CD4-positive, alpha-beta T cell (primary cell): ENCODE measurements at places on chromosomes 11 and 22.

DNA sequence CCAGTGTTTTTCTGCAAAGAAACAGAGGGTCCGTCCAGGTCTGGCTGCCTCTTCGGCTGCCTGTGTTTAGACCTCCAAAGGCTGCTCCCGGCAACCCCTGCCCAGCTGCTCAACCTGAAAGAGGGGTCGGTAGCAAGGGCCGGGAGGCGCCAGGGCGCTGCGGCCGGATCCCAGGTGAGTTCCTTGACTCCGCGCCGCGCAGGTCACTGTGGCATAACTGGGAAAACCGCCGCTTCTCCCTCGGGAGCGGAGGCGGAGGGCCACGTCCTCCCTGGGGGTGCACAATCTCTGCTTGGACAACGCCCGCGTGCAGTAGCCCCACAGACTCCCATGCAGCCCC lies 1.0 kb upstream of the BRSK2 start:
- no peak for DNase-seq

DNA sequence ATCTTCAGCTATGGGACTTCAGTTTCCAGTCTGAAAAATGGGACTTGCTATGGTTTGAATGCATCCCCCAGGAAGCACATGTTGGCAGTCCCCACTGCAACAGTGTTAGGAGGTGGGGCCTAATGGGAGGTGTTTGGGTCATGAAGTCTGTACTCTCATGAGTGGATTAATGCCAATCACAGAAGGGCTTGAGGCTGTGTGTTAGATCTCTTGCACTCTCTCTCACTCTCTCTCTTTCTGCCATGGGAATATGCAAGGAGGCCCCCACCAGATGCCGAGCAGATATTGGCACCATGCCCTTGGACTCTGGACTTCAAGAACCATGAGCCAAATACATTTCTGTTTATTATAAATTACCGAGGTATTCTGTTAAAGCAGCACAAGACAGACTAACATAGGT lies 7.8 kb upstream of the AP1B1 start:
- no peak for DNase-seq

- DNase-seq: no peak
Observed at GRCh38 chr11:134984421-134984820, 572.4 kb upstream of the B3GAT1 start.

DNA sequence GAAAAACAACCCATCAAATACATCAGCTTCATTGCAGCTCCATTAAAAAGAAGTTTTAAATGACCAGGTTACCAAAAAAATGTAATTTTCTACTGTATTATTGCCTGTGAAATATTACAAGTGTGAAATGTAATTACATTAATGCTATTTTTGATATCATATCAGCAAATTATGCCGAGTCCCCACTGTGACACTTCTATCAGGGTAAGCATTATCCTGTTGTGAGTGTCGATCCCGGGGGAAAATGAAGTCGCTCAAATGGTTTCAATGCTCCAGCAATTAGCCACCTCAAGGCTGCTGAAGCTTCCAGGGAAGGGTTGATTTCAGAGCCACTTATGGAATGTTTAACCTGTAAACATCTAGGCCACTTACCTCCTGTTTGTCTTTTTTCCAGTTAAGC lies 70.4 kb downstream of the RCN1 start:
- DNase-seq: no peak

GRCh38 chr11:1238767-1239595 lies 16.1 kb downstream of the MUC5B start:
- no peak for DNase-seq

DNA sequence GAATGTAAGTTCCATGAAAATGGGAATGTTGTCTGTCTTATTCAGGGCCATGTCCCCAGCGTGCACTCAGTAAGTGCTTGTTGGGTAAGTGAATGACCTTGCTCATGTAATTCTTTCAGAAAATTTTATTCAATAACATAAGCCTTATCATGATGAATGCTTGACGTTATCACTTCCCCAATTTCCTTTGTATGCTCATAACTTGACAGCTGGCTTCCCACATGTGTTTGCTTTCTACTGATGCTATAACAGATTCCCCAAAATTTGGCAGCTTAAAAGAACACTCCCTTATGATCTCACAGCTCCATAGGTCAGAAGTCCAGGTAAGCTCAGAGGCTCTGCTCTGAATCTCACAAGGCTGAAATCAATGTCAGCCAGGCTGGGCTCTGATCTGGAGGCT lies 155.8 kb upstream of the POU2AF2 start:
- no peak for DNase-seq

DNA sequence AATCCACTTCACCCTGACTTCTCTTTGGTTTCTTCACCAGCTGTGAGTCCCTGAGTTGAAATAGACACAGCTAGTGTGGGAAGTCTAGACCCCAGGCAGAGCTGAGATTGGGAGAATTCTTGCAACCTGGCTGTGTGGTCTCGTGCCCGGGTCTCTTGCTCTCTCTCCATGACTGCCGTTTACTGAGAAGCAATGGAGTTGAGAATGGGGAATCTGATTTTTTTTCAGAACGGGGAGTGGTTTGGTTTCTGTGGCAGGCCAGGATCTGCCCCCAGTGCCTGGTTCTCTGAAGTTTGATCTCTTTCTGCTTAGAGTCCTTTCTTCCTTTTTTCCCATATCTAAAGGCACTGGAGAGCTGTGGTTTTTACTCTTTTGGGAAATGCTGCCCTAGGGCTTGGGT lies 1.5 kb downstream of the SIDT2 start:
- no peak for DNase-seq
